ENCODE measurements at places on chromosomes 7 and 10.

DNA sequence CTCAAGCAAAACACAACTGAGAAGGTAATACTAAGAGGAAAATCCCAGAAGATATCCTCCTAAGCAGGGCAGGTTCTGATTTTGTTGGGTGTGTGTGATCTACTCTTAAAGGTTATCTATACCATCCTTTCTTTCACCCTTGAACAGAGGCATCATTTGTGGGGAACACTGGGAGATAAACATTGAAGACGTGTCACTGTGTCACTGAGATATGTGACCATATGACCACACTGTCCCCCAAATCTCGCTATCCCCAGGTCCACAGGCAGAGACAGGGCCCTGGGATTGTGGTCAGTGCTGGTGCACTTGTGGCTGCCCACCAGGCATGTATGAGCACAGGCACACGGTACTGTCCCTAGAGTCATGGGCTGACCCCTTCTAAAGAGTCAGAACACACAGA lies 30.0 kb downstream of the TECTB start:
- no peak for DNase-seq

GRCh38 chr7:128011131-128011661 lies 20.0 kb downstream of the LRRC4 start:
- DNase-seq, result no peak

- no peak for DNase-seq
Measured at GRCh38 chr7:156578978-156579430, 61.6 kb upstream of the RNF32 start.

GRCh38 chr7:75619636-75620035 lies 119.1 kb downstream of the HIP1 start:
- no peak for DNase-seq

- DNase-seq, result peak; percentile 13
Measured at GRCh38 chr10:31134311-31134952, 102.8 kb upstream of the ZNF438 start.

DNA sequence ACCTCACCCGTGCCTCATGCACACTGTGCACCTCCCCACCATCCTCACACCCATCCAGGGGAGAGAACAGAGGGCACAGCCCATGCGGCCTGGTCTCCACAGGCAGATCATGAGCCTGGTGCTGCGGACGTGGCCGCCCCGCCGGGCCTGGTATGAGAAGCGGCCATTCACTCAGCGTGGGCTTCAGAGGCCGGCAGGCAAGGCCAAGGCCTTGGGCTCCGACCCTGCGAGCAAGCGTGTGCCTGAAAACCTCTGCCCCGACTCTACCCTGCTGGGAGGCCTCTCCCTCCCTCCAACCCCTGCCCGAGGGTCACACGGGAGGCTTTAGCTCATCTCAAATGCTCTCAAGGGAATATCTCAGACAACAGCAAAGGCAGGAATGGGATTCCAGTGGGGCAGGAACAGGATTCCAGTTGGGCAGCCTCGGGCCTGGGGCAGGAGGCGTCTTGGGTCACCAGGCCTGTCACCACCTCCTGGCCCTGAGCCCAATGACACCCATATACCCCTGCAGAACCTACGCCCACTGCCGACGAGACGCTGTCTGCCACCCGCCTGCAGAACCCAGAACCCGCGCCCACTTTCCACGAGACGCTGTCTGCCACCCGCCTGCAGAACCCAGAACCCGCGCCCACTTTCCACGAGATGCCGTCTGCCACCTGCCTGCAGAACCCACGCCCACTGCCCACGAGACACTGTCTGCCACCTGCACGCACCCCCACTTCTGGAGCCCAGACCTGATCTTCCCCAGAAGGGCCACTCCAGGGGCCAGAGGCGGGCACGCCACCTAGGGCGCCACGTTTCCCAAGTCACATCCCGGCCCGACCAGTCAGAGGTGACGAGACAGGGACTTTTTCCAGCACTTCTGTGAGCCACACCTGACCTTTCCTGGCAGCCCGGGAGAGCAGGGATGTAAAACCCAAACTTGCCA lies 38.9 kb downstream of the ADAP1 start:
- DNase-seq, result no peak

- DNase-seq, result no peak
Measured at GRCh38 chr7:3260401-3260715, 40.7 kb upstream of the SDK1 start.

DNA sequence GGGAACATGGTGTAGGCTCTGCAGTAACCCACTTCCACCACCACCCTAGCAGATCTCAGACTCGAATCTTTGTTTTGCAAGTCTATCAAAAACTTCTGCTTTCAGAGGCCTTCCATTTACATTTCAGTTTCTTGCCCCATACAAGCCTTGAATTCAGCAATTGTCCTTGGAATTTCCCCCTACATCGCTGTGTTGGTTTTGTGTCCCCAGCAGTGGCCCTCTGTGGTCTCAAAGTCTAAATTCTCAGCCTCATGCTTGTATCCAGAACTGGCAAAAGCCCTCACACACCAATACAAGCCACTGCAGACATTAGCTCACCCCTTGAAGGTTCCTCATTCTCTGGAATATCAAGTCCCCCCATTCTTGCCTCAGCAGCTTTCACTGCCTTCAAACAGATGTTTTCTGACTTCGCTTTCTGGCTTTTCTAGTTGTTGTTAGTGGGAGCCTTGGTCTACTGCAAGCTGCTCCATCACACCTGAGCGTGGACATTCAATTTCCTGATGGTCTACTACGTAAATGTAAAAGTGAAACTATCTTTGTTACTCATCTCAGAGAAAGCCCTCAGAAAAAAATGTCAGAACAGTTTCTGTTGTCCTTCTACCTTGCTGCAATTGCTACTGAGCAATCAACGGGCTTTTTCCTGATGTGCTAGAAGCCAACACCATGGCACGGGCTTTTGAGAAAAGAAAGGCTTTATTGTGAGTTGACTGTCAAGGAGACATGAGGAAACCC lies 1.8 kb upstream of the NUB1 start:
- DNase-seq, result peak; percentile 24

DNA sequence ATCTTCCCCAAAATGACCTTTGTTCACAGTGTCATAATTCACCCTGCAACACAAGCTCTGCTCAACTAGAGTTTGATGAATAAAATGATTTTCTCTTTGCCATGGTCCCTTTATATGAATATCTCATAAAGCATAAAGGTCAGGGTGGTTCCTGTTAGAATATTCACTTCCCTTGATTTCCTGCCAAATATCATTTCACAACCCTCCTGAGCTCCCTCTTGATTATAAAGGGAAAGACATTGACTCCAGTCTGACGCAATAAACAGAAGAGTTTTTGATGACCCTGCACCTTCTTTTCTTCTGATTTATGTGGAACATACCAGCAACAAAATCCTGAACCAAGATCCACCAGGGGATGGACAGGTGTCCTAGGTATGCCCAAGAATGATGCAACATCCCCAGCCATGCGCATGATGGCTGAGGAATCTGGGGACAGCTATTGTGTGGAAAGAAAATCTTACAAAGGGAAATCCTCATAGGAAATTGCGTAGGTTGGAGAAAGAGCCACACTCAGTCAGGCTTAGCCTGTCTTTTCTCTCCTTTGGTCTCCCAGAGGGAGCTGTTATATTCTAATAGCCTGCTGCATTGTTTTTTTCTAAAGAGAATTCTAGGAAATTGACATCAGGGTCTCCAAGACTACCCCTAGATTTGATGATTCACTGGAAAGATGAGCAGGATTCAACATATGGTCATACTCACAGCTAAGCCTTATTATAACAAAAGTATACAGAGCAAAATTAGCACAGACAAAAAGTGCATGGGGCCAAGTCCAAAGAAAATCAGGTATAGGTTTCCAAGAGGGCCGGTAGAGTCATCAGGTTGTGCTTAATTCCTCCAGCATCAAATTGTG lies 18.8 kb downstream of the IFIT3 start:
- DNase-seq, result no peak

GRCh38 chr7:90789736-90790306 lies 193.7 kb downstream of the CDK14 start:
- no peak for DNase-seq

DNA sequence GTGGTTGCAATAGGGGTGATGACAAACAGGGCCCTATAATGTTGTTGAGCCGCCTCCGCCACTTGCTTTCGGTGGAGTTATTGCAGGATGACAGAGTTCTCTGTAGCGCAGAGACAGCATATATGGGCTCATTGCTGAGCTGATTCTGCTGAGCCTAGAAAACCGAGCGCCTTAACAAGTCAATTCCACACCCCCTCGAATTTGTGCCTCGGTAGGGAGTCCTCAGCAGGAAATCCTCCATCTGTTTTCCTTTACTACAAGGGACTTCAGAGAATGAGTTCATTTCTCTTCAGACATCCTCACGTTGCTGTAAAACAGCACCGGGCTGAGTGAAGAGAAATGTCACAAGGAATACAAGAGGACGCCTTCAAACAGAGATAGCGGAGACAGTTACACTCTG lies 90.7 kb upstream of the KIAA1217 start:
- DNase-seq, result no peak
